Cardiac fibroblast (primary cell): ENCODE measurements at places on chromosomes 16 and 17.

- DNase-seq: no peak
These were observed 30.7 kb upstream of the SLC5A11 start for GRCh38 chr16:24815021-24815420.

DNA sequence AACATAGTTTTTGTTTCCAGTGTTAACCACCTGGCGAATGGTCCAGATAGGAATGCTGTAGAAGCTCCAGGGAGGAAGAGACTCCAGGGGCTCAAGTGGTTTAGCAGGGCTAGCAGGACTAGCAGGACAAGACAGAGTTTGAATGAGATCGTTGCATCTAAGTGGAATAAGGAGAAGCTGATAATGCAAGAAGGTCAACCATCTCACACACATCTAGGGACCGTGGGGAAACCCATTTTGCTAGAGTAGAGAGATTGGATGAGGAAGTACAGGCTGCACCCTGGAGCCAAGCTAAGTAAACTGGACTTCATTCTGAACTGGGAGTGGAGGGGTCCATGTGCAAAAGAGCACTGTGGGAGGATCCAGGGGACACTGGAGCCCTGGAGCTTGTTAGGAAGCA lies 86.1 kb upstream of the HSBP1 start:
- no peak for DNase-seq

GRCh38 chr17:53912117-53912516 lies 89.4 kb downstream of the KIF2B start:
- DNase-seq: no peak

GRCh38 chr17:40633871-40634270 lies 13.7 kb downstream of the SMARCE1 start:
- DNase-seq: no peak

DNA sequence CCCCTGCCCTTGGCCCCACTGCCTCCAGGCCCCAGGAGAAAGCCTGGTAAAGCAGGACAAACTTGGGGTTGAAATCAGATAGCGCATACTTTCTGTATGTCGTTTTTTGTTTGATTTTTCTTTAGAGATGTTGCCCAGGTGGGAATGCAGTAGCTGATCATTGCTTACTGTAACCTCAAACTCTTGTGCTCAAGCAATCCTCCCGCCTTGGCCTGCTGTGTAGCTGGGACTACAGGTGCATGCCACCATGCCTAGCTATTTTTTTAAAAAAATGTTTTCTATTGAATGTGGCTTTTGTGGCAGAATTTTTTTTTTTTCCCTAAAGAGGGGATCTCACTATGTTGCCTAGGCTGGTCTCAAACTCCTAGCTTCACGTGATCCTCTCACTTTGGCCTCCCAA lies 11.1 kb upstream of the CCL5 start:
- no peak for DNase-seq

DNA sequence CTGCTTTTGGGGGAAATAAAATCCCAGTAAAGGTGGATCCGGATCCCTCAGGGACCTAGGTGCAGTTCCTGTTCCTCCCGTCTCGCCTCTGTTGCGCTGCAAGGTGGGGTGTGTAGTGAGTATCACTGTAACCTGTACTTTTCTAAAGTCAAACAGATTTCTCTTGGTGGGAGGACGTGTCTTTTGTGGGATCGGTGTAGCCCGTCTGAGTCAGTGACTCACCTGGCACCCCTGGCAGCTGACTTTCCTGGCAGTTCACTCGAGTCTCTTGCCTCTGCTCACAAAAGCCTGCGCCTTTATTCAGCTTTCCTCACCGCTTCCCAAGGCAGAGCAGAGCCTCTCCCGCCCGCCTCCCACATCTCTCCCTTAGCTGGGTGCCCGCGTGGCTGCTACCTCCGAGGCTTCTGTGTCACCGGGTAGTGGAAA lies 85.7 kb downstream of the CMIP start:
- no peak for DNase-seq

GRCh38 chr17:40317345-40317873 lies 8.4 kb downstream of the RARA start:
- DNase-seq: peak; percentile 81
